ENCODE measurements at places on chromosomes 3 and 15. TPM values are rescaled to one million over a fixed set of nuclear protein-coding genes. Genes with fewer than 3 reads are reported as not detected.

Gene NME9
- not detected for total RNA-seq

Gene XIRP1
- total RNA-seq, result under 0.01 TPM

Gene LRRIQ4
- not detected for total RNA-seq

Gene PLA1A
- not detected for total RNA-seq

Gene NLGN1
- 12.5 TPM for total RNA-seq

Gene CFAP44
- 1.9 TPM for total RNA-seq

Gene RPL29
- 1,798 TPM for total RNA-seq

Gene SKOR1
- not detected for total RNA-seq

Gene IL12A
- 0.90 TPM for total RNA-seq

Gene GRK7
- not detected for total RNA-seq

Gene PLA2G4F
- total RNA-seq, result not detected

Gene TMC3
- not detected for total RNA-seq

Gene TF
- total RNA-seq, result not detected

Gene BFSP2
- total RNA-seq, result not detected

Gene MYO9A
- 49.5 TPM for total RNA-seq

Gene PIGZ
- under 0.01 TPM for total RNA-seq

Gene ZDHHC23
- total RNA-seq, result 0.90 TPM

Gene BTBD1
- 78.7 TPM for total RNA-seq

Gene ROBO2
- total RNA-seq, result 14.5 TPM

Gene MCTP2
- total RNA-seq, result 8.6 TPM

Gene ISLR
- total RNA-seq, result under 0.01 TPM

Gene UROC1
- total RNA-seq, result not detected

Gene ISLR2
- not detected for total RNA-seq

Gene RTP3
- total RNA-seq, result not detected

Gene TXNRD3
- total RNA-seq, result 8.1 TPM
